ENCODE measurements at places on chromosomes 6 and 20.

DNA sequence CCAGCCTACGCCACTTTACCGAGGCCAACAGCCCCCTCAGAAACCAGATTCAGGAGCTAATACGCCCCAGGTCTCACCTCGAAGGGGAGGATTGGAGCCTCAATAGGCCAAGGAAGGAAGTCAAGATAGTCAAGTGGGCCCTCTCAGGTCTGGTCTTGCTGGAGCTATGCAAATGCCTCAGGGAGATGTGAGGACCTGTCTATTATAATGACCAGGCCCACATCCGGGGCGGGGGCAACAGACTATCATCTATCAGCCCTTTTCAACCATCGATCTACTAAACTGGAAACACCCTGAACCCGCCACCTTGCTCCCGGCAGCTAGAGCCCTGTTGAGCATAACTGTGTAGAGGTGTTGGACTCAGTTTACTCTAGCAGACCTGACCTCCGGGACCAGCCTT lies 12.7 kb upstream of the GSTA3 start:
- DNase-seq = no peak

GRCh38 chr6:387293-387741 lies 4.2 kb upstream of the IRF4 start:
- peak; percentile 64 for DNase-seq

GRCh38 chr20:1827974-1828785 lies 67.0 kb upstream of the SIRPA start:
- DNase-seq = no peak

- no peak for DNase-seq
Observed at GRCh38 chr6:123844011-123844410, 40.3 kb downstream of the NKAIN2 start.

DNA sequence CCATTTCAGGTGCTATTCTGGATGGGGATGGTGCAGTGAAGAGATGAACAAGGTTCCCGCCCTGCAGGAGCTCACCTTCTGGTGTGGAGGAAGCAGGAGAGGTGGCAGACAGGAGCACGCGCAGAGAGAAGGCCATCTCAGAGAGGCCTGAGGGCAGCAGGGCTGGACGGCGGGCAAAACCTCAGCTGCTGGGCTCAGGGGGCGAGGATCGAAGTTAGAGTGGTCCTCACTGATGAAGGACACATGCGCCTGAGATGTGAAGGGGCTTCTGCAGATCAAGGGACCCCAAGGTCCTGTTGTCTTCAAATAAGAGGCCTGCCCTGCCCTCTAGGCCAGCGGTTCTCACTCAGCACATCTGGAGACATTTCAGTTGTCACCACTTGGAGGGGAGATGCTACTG lies 198.4 kb upstream of the PMEPA1 start:
- DNase-seq = no peak

All from suppressor macrophage treated with lipopolysaccharide for 4 hours (primary cell).